ENCODE measurements at places on chromosomes 1 and 21. TPM values are rescaled to one million over a fixed set of nuclear protein-coding genes. Genes with fewer than 3 reads are reported as not detected.

DNA sequence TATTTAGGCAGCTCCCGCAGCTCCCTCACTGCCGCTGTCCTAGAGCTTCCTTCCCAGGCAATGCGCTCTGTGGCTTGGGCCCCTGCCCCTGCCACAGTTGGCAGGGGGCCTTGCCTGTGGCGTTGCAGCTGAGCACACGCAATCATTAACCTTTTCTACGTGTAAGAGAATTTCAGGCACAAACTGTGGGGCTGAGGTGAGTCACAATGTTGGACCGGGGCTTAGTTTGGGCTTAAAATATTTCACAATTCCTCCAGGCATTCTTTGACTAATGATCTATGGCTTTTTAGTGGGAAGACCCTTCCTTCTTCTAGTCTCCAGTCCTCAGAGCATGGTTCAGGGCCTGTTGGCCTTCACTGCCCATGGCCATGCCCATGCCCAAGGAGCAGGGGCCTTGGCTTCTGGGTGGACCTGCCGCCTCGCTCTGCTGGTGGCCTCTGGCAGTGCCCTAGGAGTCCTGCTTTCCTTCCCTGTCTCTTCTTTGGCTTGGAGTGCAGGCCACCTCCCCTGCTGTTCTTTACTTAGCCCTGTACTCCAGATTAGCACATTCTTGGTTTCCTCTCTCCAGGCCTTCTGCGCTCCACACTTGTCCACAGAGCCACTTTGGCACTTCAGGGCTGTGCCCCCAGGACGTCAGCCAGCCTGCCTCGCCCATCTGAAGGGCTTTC is 39.2 kb downstream of the MAPKAPK2 start:
- DNase-seq = no peak

The RUNX3 gene
- total RNA-seq = 241 TPM

- DNase-seq = no peak
Observed at GRCh38 chr1:1175221-1176062, 1.8 kb downstream of the TTLL10 start.

GRCh38 chr1:31961536-31961935 is 23.4 kb upstream of the PTP4A2 start:
- no peak for DNase-seq

The PLEKHA6 gene
- 0.09 TPM for total RNA-seq

Data from CD8-positive, alpha-beta memory T cell (primary cell).